Foreskin keratinocyte (primary cell): ENCODE measurements at places on chromosomes 5 and 9.

DNA sequence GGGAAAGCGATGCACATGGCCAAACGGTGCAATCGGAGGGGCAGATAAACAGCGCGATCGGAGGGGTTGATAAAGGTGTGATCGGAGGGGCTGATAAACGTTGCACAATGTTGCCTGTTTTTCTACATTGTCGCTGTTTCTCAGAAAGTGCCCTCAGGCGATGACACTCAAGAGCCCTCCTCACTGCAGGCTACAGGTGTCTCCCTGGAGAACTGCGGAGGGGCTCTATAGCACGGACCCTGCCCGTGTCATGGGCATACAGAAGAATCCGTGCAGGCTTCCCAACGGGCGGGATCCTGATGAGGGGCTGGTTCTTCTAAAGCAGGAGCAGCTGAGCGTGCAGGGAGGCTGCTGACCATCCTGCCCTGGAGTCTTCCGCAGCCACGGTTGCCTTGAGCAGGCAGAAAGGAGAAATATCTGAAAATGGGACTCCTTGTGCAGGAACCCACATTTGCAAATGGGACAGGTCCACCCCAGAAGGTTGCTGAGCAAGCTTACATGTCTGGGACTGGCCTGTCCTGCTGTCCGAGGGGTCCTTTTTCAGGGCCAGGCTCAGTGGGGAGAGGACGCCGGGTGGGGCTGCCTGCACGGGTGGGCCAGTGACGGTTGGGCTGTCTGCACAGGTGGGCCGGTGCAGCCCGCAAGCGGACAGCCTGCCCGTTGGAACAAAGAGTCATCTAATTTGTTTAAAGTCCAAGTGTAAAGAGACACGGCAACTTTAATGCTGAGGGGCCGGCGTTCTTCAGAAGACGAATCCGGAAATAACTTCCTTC lies 25.1 kb upstream of the LPCAT1 start:
- no peak for DNase-seq

DNA sequence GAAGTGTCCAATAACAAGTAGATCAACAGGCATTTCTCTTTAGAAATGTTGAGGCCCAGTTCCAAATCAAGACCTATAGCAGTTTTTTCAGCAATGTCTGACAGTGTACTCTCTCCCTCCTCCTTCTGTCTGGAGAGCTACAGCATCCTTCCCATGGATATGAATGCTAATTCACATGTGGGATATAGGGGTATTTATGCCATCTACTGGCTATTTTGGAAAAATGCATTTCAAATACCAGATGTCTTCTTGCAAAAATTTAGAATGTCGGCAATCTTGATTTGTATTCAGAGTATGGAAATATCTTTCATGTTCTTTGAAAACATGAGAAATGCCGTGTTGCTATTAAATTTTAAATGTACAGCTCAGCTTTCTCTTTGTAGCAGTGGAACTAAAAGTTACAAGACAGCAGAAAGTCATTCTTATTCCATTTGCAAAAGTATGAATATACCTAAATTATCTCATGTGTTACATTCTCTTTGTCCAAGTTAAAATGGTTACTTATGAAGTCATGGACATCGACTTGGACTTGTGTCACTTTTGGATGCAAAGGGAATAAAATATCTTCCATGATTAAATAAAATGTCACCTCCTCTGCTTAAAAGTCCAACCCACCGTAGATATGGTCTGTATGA lies 647.8 kb downstream of the TAF11L14 start:
- peak; percentile 24 for DNase-seq

DNA sequence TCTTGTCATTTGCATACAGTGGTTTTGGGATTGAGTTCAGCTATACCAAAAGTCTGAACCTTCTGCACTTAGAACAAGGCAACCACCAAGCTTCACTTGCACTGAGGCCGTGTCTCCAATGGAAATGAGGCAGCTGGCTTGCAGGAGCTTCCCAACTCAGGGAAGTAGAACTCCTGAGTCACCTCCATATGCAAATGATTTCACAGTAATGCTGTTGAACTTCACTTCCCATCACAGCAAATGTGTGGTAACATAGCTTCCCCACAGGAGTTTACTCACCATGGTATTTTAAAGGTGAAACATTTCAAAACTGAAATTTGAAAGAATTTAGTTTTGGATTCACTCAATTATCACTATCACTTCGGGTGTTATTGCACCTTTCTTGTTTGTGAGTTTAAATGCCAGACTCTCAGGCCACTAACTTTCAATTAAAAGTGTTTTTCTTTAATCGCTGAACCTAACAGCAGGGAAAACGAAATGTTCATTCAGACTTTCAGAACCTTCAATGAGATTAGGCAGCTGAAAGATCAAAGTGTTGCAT lies 9.0 kb downstream of the CD274 start:
- DNase-seq, result peak; percentile 78

- no peak for DNase-seq
Measured at GRCh38 chr9:13436591-13436990, 157.1 kb upstream of the MPDZ start.

GRCh38 chr5:177529247-177530203 lies 12.8 kb upstream of the DDX41 start:
- DNase-seq, result peak; percentile 48

- DNase-seq, result no peak
Measured at GRCh38 chr5:87109746-87110145, 157.9 kb upstream of the RASA1 start.

DNA sequence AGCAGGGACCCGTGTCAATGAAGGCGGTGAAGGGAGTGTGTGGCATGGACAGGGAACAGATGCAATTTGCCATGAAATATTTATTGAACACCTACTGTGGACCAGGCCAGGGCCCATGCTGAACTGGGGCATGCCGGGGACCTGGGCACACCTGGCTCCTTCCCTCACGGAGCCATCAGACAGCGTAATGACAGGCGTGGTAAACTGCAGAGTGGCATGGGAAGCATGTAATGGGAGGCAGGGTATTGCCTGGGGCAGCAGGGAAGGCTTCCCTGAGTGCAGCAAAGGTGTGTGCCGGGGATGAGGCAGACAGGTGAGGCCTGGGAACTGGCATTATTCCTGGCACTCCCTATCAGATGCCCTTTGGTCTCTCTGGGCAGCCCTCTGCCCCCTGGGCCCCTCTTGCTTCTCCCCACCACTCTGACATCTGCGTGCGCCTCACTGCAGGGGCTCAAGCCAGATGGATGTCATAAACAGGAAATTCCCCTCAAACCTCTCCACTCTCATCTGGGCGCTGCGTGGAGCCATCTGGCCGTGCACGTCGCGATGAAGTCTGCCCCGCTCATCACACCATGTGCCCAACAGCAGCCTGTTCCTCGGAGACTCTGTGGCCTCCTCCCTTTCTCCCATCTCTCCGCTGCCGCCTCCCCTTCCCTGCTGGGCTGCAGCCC lies 67.6 kb downstream of the HMCN2 start:
- DNase-seq, result no peak
